ENCODE measurements at places on chromosomes 6 and 20. TPM values are rescaled to one million over a fixed set of nuclear protein-coding genes. Genes with fewer than 3 reads are reported as not detected.

DNA sequence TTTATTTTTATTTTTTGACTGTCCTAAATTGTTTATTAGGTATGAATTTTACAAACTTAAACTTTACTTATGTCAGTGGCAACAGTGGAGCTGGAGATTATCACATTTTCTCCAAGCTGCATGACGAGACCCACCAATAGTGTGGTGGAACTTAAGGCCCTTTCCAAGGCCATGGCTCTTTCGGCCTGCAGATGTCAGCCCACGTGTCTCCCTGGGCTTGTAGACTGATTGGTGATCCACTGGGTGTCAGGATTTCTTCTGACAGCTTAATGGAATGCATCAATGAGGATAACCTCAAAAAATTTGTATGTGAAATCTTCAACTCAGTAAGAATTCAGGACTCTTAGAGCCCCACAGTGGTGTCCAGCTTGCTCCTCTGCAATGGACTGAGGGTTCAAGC, 32.3 kb upstream of the OVOL2 start:
- DNase-seq = no peak

Gene C6orf58
- not detected for total RNA-seq

DNA sequence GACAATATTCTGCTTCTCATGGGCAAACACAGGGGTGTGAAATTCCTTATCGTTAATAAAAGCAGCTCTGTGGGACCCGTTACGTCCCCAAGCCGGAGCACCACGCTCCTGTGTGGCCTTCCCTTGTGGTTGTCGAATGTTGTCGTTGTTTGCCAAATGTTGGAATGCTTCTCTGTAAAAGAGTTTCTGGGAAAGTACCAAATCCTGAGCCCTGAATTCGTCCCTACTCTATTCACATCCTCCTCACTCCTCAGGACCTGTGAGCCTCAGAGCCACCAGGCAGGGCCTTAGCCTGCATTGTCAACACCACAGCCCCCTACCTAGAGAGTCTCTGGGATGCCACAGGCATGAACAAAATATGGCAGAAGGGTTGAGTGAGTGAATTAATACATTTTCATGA, 64.0 kb downstream of the THBS2 start:
- no peak for DNase-seq

Gene SLCO4A1
- total RNA-seq = 80.3 TPM

Gene SLC17A4
- 1.8 TPM for total RNA-seq

DNA sequence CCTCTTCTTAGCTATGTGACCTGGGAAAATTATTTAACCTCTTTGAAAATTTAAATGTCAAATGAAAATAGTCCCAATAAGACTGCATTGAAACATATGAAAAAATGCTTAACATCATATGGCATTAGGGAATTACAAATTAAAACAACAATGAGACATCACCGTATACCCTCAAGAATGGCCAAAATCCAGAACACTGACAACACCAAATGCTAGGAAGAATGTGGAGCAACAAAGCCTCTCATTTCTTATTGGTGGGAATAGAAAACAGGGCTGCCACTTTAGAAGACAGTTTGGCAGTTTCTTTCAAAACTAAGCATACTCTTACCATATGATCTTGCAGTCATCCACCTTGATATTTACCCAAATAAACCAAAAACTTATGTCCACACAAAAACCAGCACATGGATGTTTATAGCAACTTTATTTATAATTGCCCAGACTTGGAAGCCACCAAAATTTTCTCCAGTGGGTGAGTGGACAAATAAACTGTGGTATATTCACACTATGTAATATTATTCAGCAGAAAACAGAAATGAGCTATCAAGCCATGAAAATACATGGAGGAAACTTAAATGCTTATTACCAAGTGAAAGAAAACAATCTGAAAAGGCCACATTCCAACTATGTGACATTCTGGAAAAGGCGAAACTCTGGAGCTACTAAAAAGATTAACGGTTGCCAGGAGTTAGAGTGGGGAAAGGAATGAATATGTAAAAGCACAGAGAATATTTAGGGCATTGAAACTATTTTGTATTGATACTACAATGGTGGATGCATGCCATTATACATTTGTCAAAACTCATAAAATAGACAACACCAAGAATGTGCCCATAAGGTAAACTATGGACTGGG, 459.9 kb downstream of the GRIK2 start:
- no peak for DNase-seq

- DNase-seq = peak; percentile 2
Measured at GRCh38 chr6:105135056-105135455, 44.8 kb downstream of the POPDC3 start.

- no peak for DNase-seq
Measured at GRCh38 chr6:89291256-89291819, 23.8 kb downstream of the GABRR2 start.

DNA sequence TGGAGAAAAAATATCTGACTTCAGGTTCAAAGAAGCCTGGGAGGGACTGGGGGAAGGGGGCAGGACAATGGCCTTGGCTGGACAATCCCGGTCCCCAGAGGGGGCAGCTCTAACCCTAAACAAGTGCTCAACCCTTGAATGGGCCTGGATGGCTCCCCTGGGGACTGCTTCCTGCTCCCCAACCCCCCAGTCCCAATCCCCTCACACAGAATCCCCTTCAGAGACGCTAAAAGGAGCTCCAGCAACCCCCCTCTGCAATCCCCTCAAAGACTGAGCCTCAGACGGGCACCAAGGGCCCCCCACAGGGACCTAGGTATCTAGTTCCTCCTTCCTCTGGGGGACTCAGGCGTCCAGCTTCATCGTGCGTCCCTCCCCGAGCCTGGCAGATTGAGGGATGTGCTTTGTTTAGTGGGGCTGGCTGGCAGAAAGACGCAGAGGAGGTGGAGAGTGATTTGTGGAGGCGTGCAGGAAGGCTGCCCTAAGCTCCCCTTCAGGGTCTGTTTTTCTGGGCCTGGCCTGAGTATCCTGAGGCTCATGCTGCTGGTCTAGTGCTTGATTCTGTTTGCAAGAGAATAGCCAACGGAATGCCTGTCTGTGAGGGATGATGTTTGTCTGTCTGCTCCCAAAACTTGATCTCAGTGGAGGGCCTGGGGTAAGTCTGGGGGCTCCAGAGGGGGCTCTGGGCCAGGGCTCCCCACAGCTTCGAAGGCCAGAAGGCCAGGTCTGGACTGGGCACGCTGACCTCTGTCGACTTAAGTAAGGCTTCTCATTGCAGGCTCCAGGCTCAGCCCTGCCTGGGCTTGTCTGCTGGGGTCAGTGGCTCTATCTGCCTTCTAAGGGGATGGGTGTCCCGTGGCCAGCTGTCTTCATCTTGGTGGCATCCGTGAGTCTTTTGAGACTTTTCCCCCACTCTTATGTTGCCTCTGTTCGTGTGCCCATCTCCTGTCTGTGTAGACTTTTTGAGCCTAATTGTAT, 1.7 kb upstream of the POU5F1 start:
- no peak for DNase-seq

Gene TFAP2A
- total RNA-seq = 16.2 TPM

Gene WDR27
- 45.0 TPM for total RNA-seq

Measured in kidney (tissue), 22 donors.